Ascending aorta (tissue), 2 donors: ENCODE measurements at places on chromosomes 2 and 18.

GRCh38 chr2:120958623-120959366, 223.1 kb downstream of the GLI2 start:
- DNase-seq = no peak

DNA sequence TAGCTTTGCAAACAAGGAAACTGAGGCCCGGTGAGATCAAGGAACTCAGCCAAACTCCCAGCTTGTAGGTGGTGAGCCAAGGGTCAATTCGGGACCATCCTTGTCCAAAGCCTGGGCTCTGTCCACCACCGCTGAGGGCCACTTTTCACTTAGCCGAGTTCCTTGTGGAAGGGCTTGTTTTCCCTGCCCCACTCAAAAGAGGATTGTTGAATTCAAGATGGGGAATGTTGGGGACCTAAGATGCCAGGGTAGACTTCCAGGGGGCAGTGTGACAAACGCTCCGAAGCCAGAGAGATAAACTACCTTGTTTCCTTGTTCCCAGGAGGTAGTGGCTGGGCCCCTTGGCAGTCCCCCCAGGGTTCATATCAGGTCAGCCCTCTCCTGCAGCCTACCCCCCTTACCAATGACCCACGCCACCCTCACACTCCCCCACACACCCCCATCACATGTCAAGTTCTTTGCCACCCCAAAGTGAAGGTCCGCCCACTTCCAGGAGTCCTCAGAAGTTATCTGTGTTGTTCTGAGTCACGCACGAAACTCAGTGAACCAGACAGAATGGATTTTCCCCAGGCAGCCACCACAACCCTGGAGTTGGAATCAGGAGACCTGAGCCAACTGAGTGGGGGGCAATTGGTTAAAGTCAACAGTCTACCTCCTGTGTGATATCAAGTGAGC, 10.3 kb upstream of the ATOH8 start:
- DNase-seq = no peak

DNA sequence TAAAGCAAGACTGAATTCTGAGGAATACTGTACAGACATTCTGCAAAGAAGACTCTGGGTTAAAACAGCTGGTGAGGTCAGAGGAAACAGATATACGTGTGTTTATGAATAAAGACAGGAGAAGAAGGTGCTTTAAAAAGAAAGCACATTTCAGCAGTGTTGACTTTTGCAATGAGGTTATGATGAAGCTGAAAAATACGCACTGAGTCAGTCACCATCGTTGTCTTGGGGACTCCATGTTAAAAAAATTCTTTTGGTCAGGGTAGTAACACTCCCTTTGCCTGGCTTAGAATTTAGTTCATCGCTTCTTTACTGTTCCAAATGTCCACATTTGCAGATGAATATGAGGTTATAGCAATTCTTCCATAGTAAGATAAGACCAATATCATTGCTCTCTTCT, 1049.0 kb downstream of the TSN start:
- DNase-seq = no peak

- DNase-seq = no peak
These were observed 388.4 kb downstream of the IRS1 start for GRCh38 chr2:226411205-226411604.

DNA sequence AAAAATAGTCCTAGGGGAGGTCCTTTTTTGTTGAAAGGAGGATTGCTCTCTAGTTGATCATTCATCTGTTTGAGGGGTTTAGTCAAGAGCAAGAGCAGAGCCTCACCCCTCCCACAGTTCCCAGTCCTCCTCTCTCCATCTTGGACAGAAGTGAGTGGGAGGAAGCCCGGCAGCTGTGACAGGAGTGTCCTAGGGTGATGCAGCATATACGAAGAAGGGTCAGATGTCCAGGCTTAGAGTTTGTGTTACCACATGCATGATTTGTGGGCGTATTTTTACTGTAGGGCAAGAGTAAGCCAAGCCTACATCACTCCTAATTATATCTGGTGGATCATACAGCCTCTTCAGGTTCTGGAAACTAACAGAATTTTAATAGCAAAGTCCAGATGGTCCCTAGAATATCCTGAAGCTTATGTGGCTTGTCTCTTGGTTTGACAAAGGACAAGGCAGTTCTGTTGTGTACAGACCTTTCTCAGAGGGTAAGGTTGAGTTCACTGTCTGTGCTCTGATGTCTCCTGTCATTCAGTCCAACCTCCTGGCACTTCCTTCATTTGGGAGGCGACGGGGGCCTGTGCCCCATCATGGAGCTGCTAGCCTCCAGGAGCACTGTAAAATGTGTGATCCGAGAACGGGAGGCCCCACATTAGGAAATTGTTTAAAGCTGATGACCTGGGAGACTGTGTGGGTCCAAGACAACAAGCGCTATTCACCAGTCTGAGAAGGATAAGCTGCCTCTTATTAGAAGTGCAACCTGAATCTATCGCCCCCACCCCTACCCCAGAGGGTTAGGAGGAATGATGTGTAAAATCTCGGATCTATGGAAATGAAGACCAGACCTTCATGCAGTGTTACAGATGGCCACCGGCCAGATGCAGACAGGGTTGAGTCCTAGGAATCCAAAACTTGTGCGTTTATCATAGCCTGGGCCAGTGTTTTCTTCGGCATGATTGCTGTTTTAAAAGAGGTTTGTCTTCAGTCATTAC, 6.9 kb downstream of the CEP68 start:
- DNase-seq = no peak

- DNase-seq = no peak
These were observed 49.7 kb downstream of the RIF1 start for GRCh38 chr2:151459358-151459757.

- DNase-seq = no peak
These were observed 15.0 kb downstream of the KCNJ13 start for GRCh38 chr2:232761301-232761907.

GRCh38 chr18:25223899-25224886, 127.8 kb downstream of the ZNF521 start:
- no peak for DNase-seq

GRCh38 chr2:33477473-33478468, 1.3 kb downstream of the RASGRP3 start:
- no peak for DNase-seq

DNA sequence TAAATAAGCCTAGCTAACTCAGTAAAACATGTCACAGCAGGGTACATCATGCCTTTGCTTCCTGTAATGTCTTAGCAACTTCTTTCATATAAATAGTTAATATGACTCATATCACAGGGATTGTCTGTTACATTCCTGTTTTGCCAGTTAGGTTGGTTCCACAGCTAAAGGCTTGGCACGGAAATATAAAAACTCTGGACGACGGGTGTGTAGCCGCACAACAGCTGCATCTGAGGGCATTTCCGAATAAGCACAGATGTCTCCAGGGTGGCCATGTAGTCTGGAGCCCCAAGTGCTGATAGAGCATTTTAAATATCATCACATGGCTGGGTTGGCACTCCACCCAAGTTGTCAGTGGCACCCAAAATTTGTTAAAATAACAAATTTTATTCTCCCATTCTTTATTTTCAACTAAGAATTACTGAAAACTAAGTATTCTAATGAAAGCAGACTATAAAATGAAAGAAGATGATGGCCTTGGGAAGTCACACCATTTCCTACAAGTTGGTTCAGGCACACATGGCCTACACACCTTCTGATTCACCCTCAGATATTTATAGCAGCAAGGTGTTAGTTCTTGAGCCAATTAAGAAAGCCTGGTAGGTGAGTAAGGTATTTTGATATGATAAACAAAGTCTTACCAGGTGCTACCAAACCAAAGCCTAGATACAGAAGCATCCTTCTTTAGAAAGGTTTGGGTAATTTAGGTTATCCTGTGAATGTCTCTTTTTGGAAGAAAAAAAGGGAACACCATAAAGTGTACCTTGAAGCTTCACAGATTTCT, 61.8 kb upstream of the STK17B start:
- no peak for DNase-seq

GRCh38 chr2:188897096-188897495, 77.1 kb upstream of the COL3A1 start:
- no peak for DNase-seq

DNA sequence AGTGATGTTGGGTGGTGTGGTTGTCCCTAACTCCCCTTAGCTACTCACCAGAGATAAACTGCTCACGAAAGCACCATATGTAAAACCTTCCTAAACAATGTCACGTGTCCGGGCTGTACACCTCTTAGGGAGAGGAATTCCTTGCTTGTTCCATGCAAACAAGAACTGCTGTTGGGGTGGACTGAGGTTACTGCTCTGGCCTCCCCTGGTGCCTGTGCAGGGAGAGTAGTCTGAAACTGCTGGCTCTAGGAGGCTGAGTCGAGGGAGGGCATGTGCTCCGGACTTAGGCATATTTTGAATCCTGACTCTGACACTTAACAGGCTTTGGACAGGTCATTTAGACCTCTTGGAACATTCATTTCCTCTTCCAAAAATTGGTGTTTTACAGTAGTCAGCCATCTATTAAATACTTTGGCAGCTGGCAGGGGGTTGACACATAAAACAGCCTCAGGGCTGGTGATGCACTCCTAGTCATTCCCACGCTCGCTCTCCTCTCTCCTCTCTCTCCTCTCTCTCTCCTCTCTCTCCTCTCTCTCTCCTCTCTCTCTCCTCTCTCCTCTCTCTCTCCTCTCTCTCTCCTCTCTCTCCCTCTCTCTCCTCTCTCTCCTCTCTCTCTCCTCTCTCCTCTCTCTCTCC, 10.6 kb downstream of the THNSL2 start:
- DNase-seq = no peak

GRCh38 chr2:25270061-25270460, 71.7 kb downstream of the DNMT3A start:
- DNase-seq = no peak

DNA sequence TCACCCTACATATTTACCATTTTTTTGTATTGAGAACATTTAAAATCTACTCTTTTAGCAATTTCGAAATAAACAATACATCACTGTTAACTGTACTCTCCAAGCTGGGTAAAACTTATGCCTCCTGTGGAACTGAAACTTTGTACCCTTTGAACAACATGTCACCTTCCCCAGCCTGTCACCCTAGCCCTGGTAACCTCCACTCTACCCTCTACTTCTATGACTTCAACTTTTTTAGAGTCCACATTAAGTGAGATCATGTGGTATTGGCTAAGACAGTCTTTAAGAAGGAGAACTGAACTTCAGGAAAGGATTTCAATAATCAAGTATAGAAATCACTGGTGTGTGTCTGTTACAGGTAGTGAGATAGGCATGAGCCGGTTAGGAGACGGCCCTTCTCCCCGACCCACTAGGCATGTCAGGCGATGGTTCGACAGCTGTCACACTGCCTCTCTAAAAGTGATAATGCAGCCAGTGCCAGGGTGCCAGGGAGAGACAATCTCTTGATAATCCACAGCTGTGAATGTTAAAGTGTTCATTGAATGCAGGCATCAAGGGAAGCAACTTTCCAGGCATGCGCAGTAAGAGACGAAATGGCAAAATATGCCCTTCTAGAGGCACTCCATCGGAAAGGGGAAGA, 74.6 kb upstream of the RNF152 start:
- DNase-seq = no peak

DNA sequence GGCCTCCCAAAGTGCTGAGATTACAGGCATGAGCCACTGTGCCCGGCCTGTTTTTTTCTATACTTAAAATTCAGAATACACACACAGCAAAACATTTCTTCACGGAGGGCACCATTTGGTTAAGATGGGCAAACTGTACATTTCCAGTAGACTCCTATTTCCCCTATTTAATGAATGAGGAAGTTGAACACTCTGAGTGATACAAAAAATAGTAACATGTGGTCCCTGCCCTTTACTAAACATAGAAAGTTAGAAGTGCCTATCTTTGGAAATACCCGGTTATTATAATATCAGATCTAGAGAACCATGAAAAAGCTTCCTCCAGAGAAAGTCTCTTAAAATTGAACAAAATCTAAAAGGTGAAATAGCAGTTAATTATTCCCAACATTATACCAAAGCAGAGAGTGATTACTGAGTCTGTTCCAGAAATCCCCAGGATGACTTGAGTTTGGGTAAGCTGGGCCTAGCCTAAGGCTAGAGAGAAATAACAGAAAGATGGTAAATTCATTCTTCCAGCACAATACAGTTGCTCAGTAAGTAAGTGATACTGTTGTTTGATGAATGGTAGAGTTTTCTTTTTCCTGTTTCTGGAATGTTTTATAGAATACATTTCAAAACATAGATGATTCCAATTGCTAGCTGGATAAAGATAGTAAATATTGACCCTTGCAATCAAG, 23.3 kb upstream of the RMC1 start:
- DNase-seq = no peak
